ENCODE measurements at places on chromosomes 3 and 15.

DNA sequence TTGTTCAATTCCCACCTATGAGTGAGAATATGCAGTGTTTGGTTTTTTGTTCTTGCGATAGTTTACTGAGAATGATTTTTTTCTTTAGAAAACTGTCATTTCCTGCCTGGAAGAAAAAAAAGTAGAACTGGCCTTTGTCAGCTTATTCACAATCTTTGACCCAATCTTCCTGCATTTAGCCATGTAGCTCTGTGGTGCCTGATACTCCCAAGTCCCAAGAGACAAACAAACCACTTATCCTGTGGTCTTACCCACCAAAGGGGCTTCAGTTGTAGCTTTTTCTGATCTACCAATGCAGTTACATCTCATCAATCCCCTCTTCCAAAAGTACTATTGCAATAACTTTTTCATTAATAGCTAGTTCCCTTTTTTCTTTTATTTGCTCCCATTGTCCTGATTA lies 444.6 kb downstream of the GRM7 start:
- no peak for DNase-seq

DNA sequence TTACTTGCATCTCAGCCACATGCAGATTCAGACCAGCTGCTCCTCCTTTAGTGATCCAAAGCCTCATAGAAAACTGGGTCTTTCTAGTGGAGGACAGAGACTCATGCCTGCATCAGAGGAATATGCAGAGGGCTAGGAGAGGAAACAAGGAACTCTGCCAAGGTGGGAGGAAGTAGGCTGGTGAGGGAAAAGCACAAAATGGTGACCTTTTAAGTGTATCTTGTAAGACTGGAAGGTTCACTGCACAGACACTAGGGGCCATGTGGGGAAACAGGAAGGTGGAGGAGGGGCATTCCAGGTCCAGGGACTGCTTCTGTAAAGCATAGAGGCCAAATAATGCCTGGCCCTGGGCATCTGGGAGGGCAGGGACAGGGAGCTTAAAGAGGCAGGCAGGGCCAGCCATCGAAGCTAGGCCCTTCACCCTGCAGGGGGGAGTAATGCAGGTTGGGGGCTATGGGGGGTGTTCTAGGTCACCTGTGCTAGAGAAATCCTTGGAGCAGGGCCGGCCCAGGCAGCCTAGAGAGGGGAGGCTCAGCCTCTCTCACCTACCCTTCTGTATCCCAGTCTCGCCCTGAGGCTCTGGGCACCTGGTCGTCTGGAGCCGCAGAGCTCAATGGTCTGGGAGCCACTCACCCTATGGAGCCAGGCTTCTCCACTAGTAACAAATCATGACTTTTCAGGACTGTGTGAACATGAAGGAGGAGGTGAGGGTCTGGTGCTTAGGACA lies 117.7 kb downstream of the DNAJB8 start:
- peak; percentile 23 for DNase-seq

- no peak for DNase-seq
These were observed 28.3 kb downstream of the RPLP1 start for GRCh38 chr15:69480932-69481331.

GRCh38 chr3:143972155-143972504 lies 507 bp downstream of the DIPK2A start:
- no peak for DNase-seq

DNA sequence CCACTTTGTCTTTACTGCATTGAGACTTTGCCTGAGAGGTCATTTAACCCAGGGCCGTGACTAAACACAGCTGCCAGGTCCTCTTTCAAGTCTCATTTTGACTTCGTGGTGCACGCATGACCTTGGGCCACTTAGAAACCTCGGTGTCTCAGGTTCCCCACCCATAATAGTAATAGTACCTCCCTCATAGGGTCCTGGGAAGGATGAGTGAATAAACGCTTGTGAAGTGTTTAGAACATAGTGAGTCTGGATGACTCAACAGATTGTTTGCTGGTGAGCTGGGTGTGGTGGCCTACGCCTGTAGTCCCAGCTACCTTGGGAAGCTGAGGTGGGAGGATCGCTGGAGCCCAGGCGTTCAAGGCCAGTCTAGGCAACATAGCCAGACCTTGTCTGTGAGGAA lies 56.3 kb downstream of the BDH1 start:
- no peak for DNase-seq

DNA sequence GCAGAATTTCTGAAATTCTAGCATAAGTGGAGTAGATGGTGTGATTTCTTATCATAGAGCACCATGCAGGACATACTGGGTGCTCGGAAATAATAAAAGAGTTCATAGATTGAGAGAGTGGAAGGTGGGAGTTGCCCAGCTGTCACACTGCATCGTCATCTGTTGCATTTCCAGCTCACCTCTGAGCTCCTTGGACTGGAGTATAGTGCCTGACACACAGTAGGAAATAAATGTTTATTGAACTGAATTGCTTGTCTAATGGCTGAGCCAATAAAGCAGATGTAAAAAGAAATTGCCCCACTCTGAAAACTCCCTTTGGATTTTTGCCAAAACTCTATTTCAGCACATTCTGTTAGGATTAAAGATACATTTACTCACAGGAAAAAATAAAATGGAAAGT lies 108.9 kb upstream of the UBE2E1 start:
- DNase-seq: no peak

GRCh38 chr15:92821491-92822116 lies 78.5 kb upstream of the CHD2 start:
- DNase-seq: no peak

DNA sequence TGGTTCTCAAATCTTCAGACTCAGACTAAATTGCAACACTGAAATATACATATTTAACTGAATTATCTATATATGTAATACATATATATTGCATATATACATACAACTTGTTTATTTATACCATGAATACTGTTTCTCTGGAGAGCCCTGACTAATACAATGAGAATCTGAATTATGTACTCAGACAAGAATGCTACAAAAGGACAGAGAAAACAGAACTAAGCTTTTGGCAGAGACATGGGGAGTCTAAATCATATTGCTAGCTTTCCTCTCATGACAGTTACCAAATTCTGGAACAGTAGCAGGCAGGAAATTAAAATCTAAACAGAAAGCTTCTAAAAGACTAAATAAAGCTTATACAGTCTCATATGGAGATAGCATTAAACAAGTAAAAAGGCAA lies 142.4 kb upstream of the KCNMB2 start:
- peak; percentile 96 for DNase-seq
